ENCODE measurements at places on chromosomes 2 and 18.

GRCh38 chr2:24432735-24433134, 58.3 kb upstream of the NCOA1 start:
- DNase-seq: no peak

GRCh38 chr2:201116115-201116958, at the start of gene CFLAR:
Gene CFLAR (plus strand): TSS chr2:201116164. CDS start chr2:201129866, 13,702 bp downstream.
- DNase-seq: peak; percentile 72

GRCh38 chr18:37299471-37300304, 265.9 kb downstream of the CELF4 start:
- peak; percentile 96 for DNase-seq

DNA sequence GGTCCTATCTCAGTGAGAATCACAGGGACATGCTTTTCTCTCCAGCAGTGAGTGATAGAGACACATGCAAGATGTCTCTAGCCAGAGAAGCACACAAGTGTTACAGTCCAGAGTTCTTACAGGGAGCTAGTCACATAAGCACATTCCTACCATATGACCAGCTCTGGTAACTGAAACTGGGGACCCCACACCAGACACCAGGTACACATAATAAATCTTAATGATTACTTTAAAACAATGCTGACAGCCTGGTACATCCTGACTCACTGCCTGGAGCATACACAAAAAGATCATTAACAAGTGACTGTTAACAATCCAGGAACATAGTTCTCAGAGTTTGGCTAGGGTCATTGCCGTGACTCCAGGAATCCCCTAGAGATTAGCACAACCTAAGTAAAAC, 53.6 kb downstream of the GALNT1 start:
- peak; percentile 82 for DNase-seq

DNA sequence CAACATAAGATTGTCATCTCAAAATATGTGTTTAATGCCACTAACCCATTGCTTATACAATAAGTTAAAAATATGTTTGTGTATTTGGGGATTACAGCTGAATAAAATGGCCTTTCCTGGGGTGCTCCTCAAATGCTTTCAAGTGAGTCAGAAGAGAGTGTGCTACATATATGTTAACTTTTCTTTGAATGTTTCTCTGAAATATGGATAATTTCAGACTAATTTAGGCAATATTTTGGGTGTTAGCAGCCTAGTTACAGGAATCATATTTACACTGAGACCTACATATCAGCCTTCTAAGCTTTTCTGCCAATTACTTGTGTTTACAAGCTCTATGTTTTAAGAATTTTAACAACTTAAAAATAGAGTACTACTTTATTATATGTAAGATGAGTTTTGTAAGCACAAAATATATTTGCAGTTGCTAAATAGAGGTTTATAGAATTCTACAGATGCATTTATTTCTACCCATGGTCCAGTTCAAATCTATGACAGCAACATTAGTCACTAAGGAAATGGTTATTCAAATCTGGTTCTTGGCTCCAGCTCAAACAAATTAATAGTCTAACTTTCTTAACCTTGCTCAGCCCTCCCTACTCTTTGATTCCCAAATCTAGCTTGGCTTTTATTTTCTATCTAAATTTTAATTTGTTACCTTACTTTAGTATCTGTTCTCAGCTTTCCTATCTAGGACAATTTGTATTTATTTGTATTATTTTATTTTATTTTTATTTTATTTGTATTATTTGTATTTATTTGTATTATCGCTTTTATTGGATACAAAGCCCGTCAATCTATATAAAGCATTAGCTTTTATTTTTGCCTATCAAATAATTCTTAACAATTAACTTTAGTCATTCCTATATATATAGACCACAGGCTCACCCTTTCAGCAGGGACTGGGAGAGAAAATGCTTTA, 48.9 kb downstream of the FSIP2 start:
- peak; percentile 77 for DNase-seq

- no peak for DNase-seq
Observed at GRCh38 chr2:44937688-44938240, 3.7 kb upstream of the SIX3 start.

DNA sequence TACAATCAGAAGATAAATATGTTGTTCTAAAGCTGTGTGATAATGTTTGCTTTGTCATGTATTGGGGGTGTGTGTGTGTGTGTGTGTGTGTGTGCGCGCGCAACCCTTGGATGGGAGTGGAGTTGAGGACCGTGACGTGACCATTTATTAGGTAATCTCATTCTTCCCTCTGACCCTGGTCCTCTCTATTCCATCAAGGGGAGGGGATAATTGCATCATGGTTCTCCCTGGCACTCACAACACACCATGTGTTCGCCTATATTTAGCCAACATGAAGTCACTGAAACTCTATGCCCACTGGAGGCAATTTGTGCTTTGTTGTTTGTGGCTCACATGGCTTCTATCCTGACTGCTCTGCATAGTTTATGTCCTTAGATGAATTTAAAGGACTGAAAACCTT, 79.8 kb upstream of the LRPPRC start:
- peak; percentile 73 for DNase-seq

DNA sequence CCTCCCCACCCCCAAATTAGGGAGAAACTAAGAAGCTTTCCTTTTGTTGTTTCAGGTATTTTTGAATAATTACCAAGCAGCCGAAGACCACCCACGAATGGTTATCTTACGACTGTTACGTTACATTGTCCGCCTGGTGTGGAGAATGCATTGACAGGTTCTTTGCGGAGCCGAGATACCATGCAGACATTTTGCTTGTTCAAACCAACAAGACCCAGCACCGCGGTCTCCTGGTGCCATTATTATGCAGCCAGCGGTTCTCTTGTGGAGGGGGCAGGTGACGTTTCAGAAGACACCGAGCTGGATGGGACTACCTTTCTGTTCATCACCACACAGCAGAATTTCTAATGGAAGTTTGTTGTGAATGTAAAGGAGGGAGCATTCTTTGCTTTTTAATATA, 43.4 kb downstream of the BCL2L11 start:
- no peak for DNase-seq

DNA sequence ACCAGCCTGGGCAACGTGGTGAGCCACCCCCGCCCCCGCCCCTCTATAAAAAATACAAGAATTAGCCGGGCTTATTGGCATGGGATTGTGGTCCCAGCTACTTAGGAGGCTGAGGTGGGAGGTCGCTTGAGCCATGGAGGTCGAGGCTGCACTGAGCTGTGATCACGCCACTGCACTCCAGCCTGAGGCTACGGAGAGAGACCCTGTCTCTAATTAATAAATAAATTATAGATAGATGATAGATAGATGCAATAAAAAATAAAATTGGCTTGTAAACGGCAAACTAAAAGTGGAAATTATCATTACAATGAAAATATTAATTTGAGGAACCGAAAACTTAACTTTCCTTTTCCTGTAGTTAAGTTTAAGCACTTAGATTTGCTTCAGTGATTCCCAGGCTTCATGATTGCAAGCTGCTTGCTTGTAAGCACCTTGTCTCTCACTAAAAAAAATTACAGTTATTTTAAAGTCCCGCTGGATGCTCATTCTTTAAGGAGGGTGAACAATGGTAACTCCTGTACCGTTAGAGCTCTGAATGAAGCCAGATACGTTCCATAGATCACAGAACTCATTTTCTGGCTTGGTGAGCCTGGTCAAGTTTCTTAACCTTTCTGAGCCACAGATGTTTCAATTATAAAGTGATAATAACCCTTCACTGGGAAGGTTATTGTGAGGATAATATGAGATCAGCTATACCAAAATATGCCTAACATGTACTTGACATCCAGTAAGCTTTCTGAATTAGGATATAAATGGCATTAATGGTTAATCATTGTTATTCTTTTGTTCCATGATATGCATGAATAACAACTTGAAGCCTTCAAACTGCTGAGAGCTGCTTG, 9.3 kb upstream of the NARS1 start:
- DNase-seq: no peak

DNA sequence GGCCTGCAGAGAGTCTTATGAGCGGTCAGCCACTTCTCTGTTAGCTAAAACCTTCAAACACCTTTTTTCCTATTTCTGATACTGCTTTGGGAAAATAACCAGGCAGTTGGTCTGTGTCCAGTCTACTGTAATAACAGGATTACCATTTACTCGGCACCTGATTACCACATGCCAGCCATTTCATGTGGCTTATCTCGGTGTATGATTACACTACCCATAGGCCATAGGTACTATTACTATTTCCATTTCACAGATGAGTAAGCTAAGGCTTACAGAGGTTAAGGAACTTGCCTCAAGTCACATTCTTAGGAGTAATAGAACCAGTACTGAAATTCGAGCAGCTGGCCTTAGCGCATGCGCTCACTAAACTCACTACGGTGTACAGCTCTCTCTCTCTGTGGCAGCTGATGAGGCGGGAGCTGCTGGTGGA, 147.2 kb upstream of the L3MBTL4 start:
- no peak for DNase-seq

DNA sequence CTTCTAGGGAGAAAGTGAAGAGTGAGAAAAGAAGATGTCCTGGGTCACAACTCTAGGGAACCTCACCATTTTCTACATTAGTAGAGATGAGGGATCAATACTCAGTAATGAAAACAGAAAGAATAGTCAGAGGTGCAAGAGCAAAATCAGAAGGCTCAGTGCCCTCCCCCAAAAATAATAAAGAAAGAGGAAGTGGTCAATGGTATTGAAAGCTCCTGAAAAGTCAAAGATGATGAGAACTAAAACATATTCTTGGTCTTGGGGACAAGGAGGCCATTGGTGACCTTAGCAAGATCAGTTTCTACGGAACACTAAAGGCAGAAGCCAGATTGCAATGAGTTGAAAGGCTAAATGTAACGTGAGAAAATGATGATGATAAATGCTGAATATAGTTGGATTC, 24.5 kb upstream of the MYO1B start:
- no peak for DNase-seq

DNA sequence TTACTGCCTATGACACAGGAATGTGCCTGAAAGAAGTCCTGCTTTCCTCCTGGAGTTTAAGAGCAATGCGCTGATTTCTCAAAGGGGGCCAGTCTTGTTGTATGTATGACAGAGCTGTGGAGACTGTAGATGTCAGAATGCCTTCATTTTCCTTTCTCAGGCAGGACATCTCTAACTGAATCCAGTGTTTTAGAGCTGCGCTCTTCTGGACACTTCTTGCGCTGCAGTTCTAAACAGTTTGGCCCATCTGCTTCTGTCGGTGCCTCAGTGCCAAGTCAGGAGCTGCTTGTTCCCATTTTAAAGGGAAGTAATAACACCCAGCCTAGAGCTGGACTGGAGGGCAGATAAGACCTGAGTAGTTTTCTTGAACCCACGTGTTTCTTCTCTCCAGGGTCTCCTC, 91.4 kb downstream of the ESCO1 start:
- DNase-seq: no peak

DNA sequence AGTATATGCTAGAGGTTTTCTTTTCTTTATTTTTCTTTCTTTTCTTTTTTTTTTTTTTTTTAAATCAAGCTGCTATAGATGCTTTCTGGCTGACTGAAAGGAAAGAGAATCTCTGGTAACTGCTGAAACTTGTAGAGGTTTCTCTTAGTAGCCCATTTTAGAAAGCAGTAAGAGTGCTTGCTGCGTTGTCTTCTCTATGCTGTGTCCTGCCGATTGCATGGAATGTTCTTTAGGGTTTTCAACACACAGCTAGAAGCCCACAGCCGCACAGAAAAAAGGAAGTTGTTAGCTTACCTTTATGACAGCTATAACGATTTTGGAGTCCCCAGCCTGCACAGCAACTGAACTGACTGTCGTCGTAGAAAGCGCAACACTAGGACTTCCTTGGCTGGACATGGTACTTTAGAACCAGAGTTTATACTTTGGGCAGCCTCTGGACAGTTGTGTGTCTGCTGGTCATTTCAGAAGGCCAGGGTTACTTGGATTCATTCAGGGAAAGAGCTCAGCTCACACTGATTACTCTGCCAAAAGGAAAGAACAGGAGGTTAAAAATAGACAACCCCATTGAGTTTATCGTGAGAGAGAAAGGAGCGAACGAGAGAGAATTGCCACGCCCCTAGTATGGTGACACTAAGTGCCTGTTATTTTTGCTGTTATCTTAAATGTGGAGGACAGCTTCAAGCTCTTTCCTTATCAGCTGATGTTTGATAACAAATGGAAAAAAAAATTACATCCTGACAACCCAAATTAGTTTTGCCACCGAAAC, at the start of gene CCDC141:
Gene CCDC141, minus strand, starts transcription at position 592 of the 766 bp plus-strand sequence. Its CDS starts 196 bp downstream, at position 396.
- DNase-seq: no peak

DNA sequence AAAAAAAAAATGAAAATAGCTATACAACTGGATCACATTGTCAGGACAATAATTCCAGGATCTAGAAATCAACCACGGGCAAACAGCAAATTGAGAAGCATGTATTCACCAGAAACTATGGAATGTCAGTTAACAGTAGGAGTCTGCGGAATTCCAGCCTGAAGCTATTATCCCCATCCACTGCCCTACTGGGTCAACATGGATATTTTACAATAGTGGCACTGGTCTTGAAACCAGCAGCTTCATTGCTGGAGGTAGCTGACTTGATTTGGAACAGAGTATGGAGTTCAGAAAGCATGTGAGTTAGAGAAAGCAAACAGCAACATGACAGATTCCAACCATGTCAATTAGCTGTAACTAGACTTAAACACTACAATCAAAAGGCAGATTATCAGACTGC, 55.7 kb upstream of the PDE1A start:
- no peak for DNase-seq

DNA sequence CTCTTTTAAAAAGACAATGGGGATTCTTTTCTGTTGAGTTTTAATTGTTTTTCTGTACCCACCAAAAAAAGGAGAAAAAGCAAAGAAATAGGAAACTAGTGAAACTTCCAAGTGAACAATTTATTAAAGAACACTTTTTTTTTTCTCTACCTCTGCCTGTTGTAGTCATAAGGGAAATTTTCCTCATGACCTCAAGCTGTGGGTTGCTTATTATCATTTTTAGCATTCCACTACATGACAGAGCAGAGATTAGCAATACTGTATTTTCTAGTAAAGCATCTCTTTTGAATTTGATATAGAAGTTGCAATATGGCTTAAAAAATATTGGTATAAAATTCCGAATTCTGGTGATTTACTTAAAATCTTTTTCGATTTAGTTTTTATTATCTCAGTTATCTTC, 87.9 kb upstream of the LRRTM1 start:
- no peak for DNase-seq

GRCh38 chr2:216633616-216634369, 573 bp downstream of the IGFBP2 start:
- DNase-seq: no peak

DNA sequence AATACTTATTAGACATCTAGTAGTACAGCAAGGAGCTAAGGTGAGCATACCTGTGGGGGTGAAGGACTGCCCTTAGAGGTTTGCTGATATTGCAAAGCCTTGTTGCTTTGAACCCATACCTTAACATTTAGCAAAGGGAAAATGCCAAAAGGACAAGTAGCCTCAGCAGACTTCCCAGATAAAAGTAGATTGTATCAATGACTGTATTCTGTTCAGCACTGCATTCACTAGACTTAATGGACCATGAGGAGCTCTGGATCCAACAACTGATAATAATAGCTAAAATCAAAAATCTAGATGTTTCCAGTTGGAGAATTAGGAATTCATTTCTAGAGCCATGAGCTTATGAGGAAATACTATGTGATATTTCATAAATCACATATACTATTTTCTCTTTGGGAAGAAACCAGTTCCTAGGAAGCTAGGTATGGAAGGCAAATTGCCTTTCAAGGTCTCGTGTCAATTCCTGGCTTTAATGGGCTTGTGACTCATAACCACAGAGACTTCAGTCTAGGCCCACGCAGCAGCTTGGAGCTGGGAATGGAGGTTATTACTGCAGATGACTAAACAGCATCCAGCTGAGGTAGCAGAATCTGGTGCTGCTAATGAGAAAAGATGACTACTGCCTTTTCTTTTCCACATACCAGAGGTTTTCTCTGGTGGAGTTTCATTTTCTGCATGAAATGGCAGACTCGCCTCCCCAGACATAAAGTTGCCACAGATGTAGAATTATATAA, 191.2 kb upstream of the NABP1 start:
- peak; percentile 98 for DNase-seq
